ENCODE measurements at places on chromosomes 1 and 21. TPM values are rescaled to one million over a fixed set of nuclear protein-coding genes. Genes with fewer than 3 reads are reported as not detected.

The PKP1 gene
- total RNA-seq, result not detected

The HES4 gene
- total RNA-seq, result 18.8 TPM

The GJA4 gene
- 0.20 TPM for total RNA-seq

The FAM167B gene
- total RNA-seq, result 0.56 TPM

The ANGPTL3 gene
- not detected for total RNA-seq

The ERO1B gene
- 3.5 TPM for total RNA-seq

The LCK gene
- total RNA-seq, result 245 TPM

The POU3F1 gene
- total RNA-seq, result not detected

The NUF2 gene
- total RNA-seq, result 3.3 TPM

The SPRR2G gene
- not detected for total RNA-seq

The RGSL1 gene
- not detected for total RNA-seq

The DPT gene
- not detected for total RNA-seq

The UMODL1 gene
- 0.98 TPM for total RNA-seq

The DCST2 gene
- 3.3 TPM for total RNA-seq

The ADCY10 gene
- 0.19 TPM for total RNA-seq

The RORC gene
- 0.16 TPM for total RNA-seq

The NBPF12 gene
- total RNA-seq, result 25.1 TPM

The TRIM17 gene
- total RNA-seq, result 1.8 TPM

The CHIT1 gene
- total RNA-seq, result 1.6 TPM

The LCE2A gene
- total RNA-seq, result not detected

The TMPRSS15 gene
- not detected for total RNA-seq

The NDUFV3 gene
- total RNA-seq, result 28.1 TPM

The TGFB2 gene
- total RNA-seq, result not detected

The S100A7 gene
- total RNA-seq, result not detected

The MATN1 gene
- 0.08 TPM for total RNA-seq

The OR13G1 gene
- not detected for total RNA-seq

The KCND3 gene
- total RNA-seq, result not detected

The G0S2 gene
- 81.1 TPM for total RNA-seq

The RAB25 gene
- total RNA-seq, result 2.7 TPM

The PDC gene
- not detected for total RNA-seq

The MEGF6 gene
- total RNA-seq, result 81.3 TPM

The VSIG8 gene
- total RNA-seq, result not detected

The NT5C1A gene
- total RNA-seq, result not detected

The DIO1 gene
- not detected for total RNA-seq

The POGZ gene
- 137 TPM for total RNA-seq

The CRYBG2 gene
- 0.59 TPM for total RNA-seq

The ADPRS gene
- 18.0 TPM for total RNA-seq

The PCSK9 gene
- total RNA-seq, result not detected

The CNKSR1 gene
- 4.8 TPM for total RNA-seq

The ASTN1 gene
- not detected for total RNA-seq

The CR1L gene
- total RNA-seq, result not detected

The SYT14 gene
- total RNA-seq, result not detected

The GSTM5 gene
- total RNA-seq, result not detected

The ERICH3 gene
- not detected for total RNA-seq

The HRNR gene
- total RNA-seq, result not detected

The AUNIP gene
- total RNA-seq, result not detected

The IL24 gene
- not detected for total RNA-seq

The PBXIP1 gene
- total RNA-seq, result 110 TPM

The SLC30A7 gene
- 32.1 TPM for total RNA-seq

The UTS2 gene
- total RNA-seq, result not detected

The CDK18 gene
- 2.6 TPM for total RNA-seq
